ENCODE measurements at places on chromosomes 6 and 20.

DNA sequence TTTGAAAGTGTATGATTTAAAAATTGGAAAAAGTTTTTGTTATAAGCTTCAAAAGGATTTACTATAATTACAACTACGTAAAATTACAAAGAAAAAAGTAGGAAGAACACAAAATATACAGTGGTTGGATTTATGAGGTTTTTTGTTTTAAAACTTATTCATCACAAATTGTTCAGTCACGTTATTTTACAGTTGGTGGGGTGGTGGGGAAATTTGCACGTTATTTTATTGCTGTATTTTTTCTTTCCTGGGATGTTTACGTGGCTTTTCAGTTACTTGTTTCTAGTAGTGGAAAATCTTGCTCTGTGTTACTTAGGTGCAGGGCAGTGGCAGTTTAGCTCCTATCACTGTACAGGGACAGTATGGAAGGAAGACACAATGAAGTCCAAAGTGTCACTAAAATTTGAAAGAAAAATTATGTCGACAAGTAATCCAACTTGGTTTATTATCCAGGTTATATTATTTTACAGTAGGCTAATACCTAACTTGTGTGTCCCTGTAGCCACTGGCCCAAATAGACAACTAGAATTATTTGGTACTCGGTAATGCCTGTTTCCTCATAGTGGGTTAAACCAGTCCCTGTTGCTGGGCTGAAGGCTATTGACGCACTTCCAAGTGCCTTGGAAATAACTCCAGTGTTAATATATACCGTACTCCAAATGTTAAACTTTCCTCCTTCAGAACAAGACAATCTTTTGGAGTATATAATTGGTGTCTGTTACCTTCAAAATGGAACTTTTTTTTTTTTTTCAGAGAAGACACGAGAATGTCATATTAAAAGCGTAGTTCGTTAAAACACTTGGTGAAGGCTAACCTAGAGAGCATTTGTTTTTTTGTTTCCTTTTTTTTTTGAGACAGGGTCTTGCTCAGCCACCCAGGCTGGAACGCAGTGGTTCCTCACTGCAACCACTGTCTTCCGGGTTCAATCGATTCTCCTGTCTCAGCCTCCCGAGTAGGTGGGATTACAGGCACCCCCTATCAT is 4.6 kb downstream of the JARID2 start:
- no peak for DNase-seq

DNA sequence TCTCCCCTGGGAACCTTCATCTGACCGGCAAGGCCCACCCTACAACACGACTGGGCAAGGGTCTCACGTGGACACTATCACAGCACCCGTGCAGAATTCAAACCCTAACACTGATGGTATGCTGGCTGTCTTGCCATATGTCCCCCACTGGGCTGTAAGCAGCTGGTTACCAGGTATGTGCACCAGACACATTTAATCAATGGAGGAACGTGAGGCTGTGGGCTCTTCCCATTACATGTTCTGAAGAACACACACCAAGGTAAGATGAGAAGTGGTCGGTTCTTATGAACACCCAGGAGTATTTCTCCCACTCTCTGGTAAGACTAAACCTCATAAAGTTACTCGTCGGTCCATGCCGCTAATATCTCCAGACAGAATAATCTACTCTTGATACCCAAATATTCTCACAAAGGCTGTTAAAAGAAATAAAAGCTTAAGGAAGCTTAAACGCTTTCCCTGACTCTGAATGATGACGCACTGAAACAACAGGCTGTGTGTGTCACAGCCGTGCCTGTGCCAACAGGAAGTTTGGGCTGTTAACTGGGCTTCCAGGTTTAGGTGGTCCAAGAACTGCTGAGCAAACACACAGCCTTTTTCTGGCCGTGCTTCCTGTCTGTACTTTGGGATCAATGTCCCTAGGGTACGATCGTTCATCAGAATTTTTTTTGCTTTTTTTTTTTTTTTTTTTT is 75.3 kb downstream of the SLC23A2 start:
- DNase-seq, result no peak

DNA sequence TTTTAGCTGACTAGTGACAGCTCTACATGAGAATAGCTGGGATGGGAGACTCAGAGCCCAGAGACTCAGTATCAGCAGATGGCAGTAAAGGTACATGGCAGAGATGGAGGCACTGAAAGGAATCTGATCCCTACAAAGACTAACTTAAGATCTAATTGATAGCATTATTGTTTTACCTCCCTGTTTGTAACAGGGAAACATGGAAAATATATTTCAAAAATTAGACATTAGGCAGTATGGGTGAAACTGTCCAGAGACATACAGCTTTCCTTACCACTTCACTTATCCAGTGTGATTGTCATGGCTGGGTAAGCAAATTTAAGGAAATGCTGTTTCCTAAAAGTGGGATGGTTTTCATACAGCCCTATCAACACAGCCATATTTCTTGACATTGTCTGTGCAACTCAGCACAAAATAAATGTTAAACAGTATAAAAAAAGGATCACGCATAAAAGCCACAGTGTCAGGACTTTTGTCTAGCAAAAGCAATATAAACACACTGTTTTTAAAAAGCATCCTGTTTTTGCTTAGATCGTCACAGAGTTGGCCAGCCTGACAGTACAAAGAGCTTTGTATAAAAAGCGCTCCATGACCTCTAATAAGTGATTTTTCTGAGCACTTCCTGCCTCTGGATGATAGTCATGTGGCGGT is 376.9 kb downstream of the PHF3 start:
- DNase-seq, result no peak

DNA sequence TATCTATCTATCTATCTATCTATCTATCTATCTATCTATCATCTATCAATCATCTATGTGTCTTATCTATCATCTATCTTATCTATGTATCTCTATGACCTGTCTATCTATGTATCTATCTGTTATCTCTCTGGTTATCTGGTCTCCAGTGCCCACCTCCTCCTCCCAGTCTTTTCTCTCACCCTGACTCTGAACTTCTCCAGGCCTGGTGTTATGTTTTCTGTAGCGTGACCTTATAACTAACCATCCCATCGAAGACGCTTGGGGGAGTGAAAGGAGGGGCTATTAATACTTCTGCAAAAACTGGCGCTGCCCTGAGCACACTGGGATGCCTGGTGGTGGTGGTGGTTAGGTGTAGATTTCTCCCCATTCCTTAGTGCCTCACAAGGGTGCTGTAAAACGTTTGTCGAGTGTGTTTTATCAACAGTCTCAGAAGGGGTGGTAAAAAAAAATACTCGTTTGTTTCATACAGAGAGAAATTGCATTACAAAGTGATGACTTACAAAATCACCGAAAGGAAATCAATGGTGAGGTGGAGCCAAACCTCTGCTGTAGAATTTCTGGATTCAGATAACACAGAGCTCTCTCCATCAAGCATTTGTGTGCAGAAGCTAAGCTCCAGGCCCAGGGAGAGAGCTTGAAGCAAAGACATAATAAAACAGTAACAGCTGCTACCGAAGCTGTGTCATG is 156.2 kb downstream of the BCAS1 start:
- DNase-seq, result no peak

DNA sequence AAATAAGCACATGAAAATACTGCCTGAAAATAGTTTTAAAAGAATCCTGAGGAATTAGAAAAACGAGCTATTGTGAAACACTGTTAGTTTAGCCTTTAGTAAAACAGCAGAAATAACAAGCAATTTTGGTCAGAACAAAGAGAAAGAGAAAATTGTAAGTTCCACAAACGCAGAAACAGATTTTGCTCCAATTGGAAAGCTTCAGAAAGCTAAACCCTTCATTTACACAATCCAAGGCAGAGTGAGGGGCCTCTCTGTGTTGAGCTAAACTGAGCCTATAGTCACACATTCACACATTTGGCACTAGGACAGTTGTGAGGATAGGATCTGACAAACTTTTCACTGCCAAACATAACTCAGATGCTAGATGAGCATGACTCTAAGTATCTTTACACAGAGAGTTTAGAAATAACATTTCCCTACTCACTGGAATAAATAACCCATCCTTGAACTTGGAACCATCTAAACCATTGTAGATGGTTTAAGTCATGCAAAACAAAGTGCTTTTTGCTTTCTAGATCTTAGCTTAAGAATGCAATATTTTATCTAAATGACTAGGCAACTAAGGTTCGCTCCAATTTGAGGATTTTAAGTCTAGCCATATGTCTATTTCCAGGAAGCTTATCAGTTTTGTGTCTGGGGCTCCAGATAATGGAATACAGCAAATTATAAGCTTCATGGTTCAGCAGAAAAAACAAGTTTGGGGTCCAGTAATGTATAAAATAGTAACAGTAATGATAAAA is 122.6 kb downstream of the SGK1 start:
- no peak for DNase-seq

DNA sequence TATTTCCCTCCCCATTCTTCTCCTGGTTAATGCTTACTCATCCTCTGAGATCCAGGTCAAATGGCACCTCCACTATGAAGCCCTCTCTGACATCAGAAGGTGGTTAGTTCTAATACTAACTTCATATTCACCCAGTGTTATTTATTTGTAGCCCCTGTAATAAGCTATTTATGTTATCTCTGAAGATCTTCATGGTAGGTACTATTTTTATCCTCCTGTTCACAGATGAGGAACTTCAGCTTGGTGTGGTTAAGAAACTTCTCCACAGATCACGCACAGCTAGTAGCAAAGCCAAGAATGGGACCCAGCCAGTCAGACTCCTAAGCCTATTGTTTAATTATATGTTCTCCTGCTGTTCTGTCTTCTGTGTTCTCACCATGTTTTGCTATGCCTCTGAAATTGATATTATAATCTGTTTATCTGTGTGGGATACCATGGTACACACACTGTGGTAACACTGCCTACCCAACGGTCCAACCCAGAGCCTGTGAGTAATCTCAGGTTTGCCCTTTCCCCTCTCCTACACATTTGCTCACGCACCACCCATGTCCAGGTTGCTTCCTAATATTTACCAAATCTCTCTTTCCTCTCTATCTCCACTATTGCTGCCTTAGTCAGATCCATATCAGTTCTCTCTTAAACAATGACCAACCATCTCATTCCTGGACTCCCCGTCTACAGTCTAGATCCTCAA is 98.4 kb downstream of the IPCEF1 start:
- DNase-seq, result no peak

DNA sequence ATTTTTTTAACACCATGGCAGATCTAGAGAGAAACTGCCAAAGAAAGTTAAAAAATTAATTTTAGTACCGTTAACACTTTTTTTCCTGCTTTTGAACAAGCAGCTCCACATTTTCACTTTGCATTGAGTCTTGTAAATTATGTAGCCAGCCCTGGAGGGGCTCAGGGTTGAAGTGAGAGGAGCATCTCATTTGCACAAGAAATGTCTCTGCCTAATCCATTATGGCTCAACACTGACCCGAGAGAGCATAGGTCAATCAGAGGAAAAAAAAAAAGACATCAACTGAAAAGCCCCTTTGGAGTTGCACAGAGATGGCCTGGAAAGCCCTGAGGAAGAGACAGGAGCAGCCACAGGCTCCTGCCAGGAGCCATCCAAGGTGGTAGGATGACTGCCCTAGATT is 4.3 kb upstream of the SLPI start:
- DNase-seq, result no peak

DNA sequence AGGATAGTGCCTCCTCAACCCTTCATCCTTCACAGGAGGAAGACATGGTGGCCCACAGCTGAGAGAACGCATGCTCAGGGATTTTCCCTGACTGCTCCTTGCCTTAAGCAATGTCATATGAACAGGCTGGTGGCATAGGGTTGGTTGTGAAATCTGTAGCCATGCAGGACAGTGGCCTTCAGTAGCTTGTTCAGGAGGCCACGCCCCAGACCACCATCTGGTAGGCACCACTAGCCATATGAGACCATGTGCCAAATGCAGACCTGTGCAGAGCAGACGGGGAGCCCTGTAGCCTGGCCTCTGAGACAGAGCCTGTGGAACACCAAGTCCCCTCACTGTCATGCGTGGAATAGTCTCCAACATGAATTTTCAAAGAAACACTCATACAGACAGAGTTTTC is 76.5 kb downstream of the ADTRP start:
- no peak for DNase-seq

DNA sequence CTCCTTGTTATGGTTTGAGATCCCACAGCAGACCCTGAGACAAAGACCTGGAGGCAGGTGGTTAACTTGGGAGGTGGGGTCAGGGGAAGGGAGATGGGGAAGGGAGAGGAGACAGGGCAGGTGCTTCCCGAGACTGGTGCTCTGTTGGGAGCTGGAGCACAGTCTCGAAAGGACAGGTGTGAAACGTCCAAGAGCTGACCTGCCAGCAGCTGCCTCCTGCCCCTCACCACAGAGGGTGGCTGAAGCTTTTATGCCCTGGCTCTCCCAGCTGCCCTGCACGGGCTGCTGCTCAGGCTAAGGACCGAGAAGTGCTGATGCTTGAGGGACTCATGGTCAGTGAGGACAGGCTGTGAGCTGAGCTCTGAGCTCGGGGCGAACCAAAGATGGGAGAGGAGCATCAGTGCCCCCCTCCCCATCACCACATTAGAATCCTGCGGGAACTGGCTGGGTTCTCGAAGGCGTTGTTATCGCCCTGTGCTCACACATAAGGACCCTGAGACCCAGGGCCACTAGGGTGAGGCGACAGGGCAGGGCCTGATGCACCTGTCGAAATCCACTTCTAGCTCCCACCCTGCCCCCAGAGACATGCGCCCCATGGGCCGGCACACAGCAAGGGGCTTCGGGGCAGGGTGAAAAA is 25.3 kb upstream of the CD93 start:
- DNase-seq, result no peak

- DNase-seq, result no peak
Measured at GRCh38 chr6:14871221-14871620, 374.6 kb upstream of the JARID2 start.

DNA sequence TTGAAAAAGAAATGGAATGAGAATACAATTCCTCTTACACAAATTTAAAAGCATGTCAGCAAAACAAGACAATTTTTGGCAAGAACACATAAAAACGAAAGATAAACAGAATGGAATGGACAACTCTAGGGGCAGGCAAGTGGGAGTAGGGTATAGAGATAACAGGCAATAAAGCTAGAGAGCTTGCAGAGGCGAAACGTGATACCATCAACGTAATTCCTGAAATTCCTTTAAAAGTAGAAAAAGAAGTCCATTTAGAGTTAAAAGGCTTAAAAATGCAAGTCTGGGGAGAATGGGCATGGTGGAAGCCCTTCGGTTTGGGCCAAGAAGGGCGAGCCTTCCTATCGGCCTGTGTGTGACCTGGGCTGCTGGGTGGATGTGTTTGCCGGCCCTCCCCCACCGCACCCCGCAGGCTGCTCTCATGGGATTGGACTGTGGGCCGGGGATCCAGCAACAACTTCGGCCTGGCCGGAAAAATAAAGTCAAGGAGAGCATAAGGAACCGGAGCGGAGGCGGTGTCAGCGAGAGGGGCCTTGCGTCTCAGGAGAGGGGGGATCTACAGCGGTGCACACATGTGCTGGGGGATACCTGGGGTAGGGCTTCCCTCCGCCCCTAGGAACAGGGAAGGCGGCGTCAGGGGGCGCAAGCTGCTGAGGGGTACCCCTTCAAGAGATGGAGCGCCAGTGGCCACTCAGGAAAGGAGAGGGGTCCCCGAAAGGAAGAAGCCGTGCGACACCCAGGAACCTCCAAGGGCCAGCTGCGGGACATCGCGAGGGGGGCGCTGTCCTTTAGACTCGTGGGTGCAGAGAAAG is 4.1 kb downstream of the TMEM239 start:
- DNase-seq, result no peak

GRCh38 chr6:45507186-45507585 is 129.5 kb upstream of the SUPT3H start:
- DNase-seq, result no peak

Measured in activated T-cell treated with anti-CD3 and anti-CD28 coated beads for 4 hours (primary cell).